Glutamatergic neuron (in vitro differentiated cells): ENCODE measurements at places on chromosomes 1 and 21. TPM values are rescaled to one million over a fixed set of nuclear protein-coding genes. Genes with fewer than 3 reads are reported as not detected.

DNA sequence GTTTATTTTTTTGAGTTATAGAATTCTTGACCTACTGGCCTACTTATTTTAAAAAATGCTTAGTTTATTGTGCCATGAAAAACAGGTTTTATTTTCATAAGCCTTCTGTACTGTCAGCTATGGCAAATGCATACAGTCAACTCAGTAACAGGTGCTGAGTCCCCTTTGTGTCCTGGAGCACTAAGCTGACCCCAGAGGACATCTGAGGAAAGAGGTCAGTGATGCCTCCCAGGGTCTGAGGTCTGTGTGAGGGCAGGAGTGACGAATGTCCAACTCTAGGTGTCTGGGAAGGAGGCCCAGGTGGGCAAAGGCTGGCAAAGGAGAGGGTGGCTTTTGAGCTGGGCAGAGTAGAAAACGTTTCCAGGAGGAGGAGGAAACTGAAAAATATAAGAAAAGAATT, 7.8 kb upstream of the TMEM201 start:
- no peak for DNase-seq

- no peak for DNase-seq
These were observed 49.6 kb upstream of the NTPCR start for GRCh38 chr1:232900818-232901217.

- DNase-seq = no peak
These were observed 58.9 kb downstream of the DIPK1A start for GRCh38 chr1:92902406-92902744.

DNA sequence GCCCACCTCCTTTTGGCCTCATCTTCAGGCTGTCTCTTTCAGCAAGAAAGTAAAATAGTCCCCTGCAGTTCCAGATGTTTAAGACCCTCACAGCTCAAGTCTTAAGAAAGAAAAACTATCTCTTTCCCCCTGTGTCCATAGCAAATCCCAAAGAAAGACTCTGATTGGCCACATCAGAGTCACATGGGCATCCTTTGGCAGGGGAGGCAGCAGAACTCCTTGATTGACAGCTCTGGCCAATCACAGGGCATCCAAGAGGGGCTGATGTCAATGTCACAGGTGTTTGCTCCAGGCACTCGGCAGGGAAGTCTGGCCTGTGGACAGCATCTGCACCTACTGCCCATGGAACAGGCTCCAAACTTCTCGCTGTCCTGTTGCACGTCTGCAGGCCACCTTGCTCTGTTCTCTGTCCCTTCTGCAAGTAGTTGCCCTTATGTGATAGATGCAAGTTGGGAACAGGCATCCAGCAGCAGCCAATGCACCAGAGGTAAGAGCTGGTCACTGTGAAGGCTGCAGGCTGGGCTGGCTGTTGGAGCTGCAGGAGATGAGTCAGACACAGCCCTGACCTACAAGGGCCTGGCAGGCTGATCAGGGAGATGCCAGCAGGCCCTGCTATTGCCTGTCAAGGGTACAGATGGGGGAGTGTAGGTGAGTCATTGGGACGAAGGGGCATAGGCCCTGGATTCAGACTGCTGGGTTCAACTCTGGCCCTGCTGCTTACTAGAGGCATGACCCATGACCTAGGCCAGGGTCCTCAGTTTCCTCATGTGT, 96.8 kb upstream of the TMEM51 start:
- no peak for DNase-seq

The BNIPL gene
- total RNA-seq = 1.4 TPM

DNA sequence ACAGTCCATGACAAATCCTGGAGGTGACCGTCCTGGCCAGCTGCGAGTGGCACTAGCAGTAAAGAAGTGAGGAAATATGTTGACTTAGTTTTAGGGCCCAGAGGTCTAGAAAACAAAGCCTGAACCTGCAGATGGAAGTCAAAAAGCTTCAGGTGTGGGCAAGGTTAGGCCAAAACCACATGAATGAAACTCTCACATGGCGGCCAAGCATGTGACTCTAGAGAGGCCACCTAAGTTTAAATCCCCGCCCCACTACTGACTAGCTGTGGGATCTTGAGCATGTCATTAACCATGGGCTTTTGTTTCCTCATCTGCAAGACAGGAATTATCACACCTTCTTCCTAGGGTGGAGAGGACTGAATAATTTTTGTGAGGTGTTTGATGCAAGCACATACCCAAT, 148.2 kb upstream of the DAB1 start:
- no peak for DNase-seq
